Esophagus muscularis mucosa (tissue), 4 donors: ENCODE measurements at places on chromosomes 5 and 9. TPM values are rescaled to one million over a fixed set of nuclear protein-coding genes. Genes with fewer than 3 reads are reported as not detected.
A peak's percentile ranks its signal among the peaks of the same experiment; 100 is the strongest.

ADAMTS16 gene
- total RNA-seq, result 1.1 TPM

GRCh38 chr9:4592886-4593285 lies 69.2 kb upstream of the PLPP6 start:
- DNase-seq, result no peak
- no peak overlapping the region for H3K27ac ChIP-seq
- H3K4me1 ChIP-seq, result peaks cover 51% of the 10 kb centered on the region
- no peaks in the 10 kb centered on the region for H3K27me3 ChIP-seq
- no peak overlapping the region for H3K4me3 ChIP-seq

DNA sequence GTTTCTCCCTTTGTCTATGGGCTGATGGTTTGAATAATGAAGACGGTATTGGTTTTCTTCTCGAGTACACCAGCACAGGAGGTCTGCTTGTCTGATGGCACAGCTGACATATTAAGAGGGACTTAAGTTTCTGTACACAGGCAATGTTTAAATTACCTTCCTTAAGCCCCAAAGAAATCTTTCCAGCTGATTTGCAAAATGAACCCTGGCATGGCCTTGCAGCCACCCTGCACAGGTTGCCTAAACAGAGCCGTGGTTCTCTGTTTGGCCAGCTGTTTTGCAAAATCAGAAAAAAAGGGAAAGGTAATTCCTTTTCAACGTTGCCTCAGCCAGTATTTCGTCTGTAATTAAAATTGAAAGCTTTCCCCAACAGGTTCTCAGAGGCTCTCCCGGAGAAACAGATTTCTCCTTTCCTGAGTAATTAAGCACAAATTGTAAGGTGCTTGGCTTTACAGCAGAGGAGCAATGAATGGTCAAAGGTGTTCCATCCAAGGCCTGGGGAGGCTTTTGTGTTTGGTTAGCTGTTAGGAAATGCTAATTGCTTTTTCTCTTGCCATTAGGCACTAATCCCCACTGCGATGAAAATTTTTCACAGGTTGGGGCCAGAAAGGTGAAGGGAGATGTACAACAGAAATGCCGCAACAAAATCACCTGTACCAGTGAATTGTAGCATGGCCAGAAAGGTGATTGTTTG lies 138.9 kb downstream of the RASEF start:
- H3K4me3 ChIP-seq, result no peak overlapping the region
- no peaks in the 10 kb centered on the region for H3K27me3 ChIP-seq
- H3K27ac ChIP-seq, result no peak overlapping the region
- DNase-seq, result no peak

OSMR gene
- total RNA-seq, result 48.6 TPM

GRCh38 chr9:27041746-27042145 lies 36.3 kb upstream of the LRRC19 start:
- H3K4me1 ChIP-seq, result no peaks in the 10 kb centered on the region
- H3K27ac ChIP-seq, result no peak overlapping the region
- no peak for DNase-seq
- H3K4me3 ChIP-seq, result no peak overlapping the region

DNA sequence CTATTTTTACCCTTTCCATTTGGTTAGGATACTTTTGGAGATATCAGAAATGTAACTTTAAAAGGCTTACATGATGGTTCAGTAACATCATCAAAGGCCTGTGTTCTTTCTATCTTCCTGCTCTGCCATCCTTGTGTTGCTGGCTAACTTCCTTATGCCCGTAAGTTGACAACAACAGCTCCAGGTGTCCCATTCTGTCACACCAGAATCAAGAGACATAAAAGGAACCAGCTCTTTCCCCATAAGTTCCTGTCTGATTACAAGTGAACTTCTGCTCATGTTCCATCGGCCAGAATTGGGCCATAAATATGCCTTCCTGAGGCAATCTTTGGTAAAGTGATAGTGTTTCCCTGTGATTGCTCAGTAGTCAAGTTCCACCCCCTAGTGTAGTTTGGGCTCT lies 92.4 kb downstream of the FAM170A start:
- no peak for DNase-seq
- no peaks in the 10 kb centered on the region for H3K27me3 ChIP-seq
- no peaks in the 10 kb centered on the region for H3K36me3 ChIP-seq
- H3K27ac ChIP-seq, result no peak overlapping the region
- no peak overlapping the region for H3K4me3 ChIP-seq

DNA sequence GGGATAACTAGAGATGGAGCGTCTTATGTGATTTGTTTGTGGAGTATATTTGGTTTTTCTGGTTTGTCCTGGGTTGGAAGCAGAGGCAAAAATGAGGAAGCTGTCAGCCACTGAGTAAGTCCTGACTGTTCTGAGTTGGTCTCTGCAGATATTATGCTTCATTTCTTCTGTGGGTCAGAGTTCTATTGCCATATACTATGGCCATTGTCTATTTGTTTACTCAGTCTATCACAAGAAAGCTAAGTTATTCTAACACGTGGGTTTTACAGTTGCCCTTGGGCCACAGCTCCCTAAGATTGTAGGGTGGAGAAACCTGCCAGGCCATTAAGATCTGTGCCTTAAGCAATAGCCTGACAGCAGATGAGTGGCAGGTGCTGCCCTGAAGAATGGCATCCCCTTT lies 3.0 kb upstream of the CTSV start:
- DNase-seq, result no peak
- H3K4me1 ChIP-seq, result peaks cover 15% of the 10 kb centered on the region
- H3K4me3 ChIP-seq, result no peak overlapping the region
- no peak overlapping the region for H3K27ac ChIP-seq
- H3K36me3 ChIP-seq, result no peaks in the 10 kb centered on the region

DNA sequence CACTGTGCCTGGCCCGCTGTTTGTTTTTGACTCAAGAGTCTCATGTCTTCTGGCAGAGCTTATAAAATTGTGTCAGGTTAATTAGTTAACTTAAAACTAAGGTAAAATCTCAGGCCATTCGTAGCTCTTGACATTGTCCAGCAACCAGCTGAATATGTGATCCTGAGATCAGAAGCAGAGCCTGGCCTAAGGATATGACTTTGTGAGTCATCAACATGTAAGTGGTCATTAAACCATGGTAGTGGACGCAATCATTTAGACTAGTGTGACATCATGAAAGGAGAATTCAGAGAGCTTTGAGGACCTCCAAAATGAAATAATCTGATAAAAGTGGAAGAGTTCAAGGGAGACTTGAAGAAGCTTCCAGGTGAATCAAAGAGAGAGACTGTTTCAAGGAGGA lies 23.3 kb downstream of the SPZ1 start:
- no peak overlapping the region for H3K27ac ChIP-seq
- no peak overlapping the region for H3K4me3 ChIP-seq

DNA sequence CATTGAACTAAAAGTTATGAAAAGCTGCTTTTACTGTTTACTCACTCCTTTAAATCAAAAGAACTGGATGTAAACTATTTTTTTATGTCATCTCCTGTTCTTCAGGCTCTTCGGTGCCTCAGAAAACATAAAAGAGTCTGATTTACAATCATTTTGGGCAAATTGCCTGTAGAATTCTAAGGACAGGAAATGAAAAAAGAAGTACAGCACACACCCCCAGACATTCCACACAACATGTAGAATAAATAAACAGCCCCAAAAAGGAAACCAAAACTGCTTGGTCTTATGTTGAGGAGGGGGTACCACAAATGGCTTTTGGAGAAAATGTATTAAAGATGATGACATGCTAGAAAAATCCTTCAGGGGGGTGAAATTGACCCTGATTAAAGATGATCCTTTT lies 57.2 kb downstream of the ITGA1 start:
- H3K27ac ChIP-seq, result peak overlapping the region; percentile 48
- DNase-seq, result no peak
- H3K4me1 ChIP-seq, result peaks cover 81% of the 10 kb centered on the region
- H3K36me3 ChIP-seq, result no peaks in the 10 kb centered on the region
- no peak overlapping the region for H3K4me3 ChIP-seq
